ENCODE measurements at places on chromosomes 5 and 9. TPM values are rescaled to one million over a fixed set of nuclear protein-coding genes. Genes with fewer than 3 reads are reported as not detected.

DNA sequence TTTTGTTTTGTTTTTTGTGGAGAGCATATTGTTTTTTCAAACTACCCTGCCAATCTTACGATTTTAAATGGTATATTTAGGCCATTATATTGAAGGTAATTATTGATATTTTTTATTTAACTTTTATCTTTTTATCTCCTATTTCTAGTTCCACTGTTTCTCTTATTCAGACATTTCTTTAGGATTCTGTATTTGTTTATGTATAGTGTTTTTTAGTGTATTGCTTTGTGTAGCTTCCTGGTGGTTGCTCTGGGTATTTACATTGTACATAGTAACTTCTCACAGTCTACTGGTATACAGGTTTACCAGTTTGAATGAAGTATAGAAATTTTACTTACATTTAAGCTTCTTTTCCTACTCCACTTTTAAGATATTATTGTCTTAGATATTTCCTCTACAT is 63.2 kb downstream of the ERCC6L2 start:
- no peak for DNase-seq

DNA sequence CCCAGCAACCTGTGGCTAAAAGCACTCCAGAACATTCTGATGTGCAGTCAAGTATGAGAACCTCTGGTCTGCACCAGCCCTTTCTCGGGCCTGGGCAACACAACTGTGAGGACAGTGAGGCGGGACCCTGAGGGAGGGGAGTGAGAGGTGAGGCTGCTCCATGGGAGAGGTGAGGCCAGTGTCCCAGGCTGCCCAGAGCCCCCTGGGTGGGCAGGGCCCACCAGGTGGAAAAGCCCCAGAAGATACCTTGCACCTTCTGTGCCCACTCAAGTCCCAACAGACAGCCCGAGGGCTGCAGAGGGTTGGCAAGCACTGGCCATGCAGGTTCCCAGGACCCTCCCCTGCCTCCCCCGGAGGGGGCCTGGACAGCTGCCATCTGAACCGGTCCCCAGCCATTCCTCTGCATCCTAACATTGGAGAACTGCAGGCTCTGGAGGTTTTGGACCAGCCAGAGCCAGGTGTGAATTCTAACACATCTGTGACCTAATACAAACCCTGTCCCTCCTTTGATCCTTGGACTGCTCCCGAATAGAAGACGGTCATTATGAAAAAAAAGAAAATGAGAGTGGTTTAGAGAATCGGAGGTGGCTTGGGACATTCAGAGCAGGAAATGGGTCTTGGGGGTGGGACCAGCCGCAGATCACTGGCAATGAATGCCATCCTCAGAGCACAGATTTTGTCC is 57.0 kb downstream of the DUSP1 start:
- DNase-seq: no peak

GRCh38 chr5:40490464-40491111 is 189.1 kb upstream of the PTGER4 start:
- no peak for DNase-seq

DNA sequence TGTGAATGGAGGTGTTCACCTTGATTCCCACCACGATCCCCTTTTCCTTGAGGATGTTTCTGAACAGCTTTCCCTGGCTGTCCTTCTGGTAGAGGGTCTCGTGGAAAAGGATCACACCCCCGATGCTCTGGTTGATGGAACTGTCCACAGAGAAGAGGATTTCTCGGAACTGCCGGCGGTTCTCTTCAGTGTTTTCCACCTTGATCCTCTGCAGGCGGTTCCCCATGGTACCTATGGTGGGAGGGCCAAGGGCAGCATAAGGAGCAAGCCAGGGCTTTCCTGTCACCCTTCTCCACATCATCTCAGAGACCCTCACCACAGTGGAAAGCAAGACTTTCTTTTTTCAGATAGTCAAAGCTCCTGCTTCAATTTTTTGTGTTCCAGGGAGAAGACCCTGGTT is 5.8 kb downstream of the ALDOB start:
- no peak for DNase-seq

CAMK2A gene
- 2.5 TPM for total RNA-seq

Measured in sciatic nerve (tissue), 2 donors.